HFFc6 (cell line): ENCODE measurements at places on chromosomes 7 and 10. TPM values are rescaled to one million over a fixed set of nuclear protein-coding genes. Genes with fewer than 3 reads are reported as not detected.

GRCh38 chr7:70577078-70577477 lies 554.9 kb upstream of the GALNT17 start:
- DNase-seq, result no peak

DNA sequence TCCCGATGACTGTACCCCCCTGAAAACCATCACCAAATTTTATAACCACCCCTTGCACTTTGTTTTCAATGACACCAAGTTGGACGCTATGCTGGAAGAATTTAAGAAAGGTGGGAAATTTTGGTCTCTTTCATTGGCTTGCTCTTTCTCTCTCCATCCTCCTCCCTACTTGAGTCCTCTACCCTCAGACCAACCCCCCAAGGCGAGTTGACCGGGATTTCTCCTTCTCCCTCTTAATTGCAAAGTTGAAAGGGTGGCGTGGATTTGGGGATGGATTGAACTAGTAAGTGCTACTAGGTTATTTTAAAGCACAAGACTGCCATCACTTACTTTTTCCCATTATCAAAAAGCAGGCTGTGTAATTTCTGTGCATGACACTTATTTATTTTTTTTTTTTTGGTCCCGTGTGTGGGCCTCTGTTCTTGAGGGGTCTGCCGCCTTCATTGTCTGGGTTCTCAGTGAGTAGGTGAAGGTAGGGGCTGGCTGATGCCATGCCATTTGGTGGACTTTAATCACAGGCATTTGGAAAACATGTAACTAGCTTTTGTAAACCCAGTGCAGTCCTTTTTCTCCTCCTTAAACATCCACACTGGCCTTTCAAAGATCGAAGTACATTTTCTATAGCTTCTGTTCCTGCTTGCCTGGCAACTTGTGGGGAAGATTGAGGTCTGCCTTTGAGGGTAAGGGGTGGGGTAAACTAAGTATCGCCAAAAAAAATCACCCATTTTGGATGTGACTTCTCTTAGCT lies 2.1 kb downstream of the CNNM2 start:
- no peak for DNase-seq

The WDFY4 gene
- total RNA-seq, result not detected in 3 replicates

The PGAM2 gene
- 0.36 to 0.38 TPM in 2 of 3 replicates, not detected in the other for total RNA-seq

The RASSF4 gene
- 0.53 to 3.2 TPM (median 1.4 TPM) in 3 replicates for total RNA-seq
